ENCODE measurements at places on chromosomes 11 and 22.

- DNase-seq: no peak
Measured at GRCh38 chr11:117466966-117467365, 139.3 kb downstream of the CEP164 start.

- no peak for DNase-seq
Measured at GRCh38 chr11:2745511-2745910, 45.7 kb upstream of the KCNQ1OT1 start.

DNA sequence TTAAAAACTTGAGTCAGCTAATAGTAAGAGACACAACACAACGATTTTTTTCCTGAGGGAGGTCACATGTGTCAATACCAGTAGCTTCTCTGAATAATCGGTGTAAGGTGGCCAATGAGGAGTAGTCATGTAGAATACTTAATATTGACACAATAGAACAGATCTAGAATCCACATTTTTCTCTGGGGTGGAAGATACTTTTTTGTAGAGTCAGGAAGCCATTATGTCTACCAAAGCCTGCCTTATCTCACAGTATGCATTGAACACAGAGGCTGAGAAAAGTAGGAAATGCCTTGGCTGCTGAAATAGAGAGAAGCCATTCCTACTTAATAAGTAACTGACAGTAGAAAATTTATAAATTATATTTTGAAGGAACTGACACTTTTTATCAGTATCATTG, 725.0 kb downstream of the METTL15 start:
- DNase-seq: no peak

DNA sequence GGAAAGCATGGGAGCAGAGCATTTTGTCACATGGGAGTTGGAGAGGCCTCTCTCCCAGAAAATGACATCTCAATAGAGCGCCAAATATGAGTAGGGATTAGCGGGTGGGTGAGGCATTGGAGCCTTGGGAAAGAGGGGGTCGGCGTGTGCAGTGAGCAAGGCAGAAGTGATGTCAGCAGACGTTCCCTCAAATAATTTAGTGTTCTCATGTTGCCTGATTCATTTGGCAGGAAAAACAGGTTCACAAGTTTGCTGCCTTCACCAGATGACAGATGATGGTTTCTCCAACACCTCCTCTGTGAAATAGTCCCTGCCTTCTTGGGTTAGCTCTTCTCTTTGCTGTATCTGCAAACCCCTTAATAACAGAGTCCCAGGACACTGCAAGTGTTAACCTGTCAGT, 118.5 kb upstream of the ARHGAP20 start:
- no peak for DNase-seq

DNA sequence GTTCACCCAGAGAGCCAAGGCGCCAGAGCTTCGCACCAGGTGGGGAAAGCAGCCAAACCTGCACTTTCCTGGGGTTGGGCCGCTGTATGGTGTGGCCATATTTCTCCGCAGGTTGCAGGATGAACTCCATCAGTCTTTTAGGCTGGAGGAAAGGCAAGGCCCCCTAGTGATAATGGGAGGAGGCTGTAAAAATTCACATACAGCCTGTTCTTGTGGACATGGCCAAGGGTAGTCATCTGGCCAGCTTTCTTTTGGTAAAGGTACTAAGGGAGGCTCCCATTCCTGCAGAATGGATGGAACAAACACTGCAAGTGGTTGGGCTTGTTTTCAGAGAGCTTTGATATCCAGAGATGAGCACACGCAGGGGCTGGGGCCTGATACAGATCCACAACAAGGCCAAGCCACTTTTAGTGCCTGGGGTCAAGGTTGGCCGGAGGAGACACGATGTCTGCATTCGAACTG, 29.6 kb downstream of the C22orf31 start:
- DNase-seq: peak; percentile 37

DNA sequence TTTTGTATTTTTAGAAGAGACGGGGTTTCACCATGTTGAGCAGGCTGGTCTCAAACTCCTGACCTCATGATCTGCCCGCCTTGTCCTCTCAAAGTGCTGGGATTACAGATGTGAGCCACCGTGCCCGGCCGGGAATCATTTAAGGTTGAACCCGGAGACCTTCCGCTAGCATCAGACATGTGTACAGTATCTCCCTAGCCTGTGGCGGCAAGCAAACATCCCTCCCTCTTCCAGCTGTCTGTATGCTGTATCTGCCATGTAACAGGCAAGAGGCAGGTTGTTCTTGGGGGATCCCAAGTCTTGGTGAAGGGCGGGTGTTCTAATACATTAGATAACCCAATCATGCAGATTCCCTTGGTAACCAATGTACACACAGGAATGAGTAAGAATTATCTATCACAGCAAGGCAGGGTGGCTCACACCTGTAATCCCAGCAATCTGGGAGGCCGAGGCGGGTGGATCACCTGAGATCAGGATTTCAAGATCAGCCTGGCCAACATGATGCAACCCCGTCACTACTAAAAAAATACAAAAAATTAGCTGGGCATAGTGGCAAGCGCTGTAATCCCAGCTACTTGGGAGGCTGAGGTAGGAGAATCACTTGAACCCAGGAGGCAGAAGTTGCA, 58.1 kb upstream of the RBFOX2 start:
- DNase-seq: no peak

DNA sequence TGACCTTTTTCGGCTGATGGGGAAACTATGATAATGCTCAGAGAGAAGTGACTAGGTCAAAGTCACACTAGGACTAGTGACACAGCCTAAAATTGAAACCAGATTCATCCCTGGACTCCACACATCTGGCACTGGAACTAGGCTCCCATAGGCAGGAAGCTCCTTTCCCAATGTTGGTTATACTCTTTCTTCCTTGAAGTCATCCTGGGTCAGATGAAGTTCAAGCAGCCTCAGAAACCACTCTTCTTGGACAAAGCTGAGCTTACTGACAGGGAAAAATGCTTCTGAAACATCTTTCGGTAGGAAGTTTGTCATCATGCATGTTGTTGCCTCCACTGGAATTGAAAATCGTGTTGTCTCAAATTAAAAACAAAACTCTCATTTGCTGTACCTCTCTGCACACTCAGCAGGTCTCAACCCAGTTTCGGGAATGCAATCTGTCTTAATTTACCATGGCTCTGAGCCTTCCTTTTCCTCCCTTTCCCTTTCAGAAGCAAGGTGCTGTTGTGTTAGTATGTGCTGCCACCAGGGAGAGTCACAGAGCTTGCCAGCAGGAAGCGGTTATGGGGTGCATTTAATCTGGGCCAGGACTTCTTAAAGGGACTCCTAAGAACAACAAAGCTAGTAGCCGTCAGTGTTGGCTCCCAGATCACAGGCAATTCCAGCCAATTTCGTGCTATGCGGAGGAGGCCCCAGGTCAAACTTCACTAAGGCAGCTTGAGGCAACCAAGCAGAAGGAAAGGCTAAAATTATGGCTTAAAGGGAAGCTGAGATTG, 384.8 kb downstream of the TENM4 start:
- DNase-seq: peak; percentile 45

DNA sequence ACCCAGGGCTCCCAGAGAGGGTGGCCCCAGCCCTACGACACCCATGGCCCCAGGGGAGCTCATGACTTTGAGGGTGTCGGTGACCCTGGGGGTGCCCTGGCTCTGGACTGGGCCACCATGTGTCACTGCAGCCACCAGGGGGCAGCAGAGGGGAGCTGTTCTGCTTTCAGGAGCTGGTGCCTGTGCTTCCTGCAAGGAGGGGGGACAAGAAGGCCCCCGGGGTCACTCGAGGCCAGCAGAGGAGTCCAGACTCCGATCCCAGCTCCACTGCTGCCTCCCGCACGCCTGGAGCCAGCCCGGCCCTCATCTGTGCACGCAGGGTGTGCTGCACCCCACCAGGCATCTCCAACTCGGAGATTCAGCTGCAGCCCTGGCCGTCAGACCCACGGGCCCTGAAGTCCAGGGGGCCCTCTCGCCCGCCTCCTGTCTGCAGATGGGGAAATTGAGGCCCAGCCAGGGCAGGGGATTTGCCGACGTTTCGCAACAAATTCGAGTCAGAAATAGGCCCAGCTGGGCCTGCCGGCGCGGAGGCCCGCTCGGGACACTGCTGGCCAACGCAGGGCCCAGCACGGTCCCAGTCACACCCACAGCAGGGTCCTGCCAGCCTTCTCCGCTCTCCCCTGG, 29.5 kb upstream of the WNT7B start:
- peak; percentile 92 for DNase-seq

- DNase-seq: no peak
Measured at GRCh38 chr11:20097319-20098221, 62.7 kb downstream of the DBX1 start.

- no peak for DNase-seq
Measured at GRCh38 chr11:92682952-92683351, 286.5 kb upstream of the MTNR1B start.

DNA sequence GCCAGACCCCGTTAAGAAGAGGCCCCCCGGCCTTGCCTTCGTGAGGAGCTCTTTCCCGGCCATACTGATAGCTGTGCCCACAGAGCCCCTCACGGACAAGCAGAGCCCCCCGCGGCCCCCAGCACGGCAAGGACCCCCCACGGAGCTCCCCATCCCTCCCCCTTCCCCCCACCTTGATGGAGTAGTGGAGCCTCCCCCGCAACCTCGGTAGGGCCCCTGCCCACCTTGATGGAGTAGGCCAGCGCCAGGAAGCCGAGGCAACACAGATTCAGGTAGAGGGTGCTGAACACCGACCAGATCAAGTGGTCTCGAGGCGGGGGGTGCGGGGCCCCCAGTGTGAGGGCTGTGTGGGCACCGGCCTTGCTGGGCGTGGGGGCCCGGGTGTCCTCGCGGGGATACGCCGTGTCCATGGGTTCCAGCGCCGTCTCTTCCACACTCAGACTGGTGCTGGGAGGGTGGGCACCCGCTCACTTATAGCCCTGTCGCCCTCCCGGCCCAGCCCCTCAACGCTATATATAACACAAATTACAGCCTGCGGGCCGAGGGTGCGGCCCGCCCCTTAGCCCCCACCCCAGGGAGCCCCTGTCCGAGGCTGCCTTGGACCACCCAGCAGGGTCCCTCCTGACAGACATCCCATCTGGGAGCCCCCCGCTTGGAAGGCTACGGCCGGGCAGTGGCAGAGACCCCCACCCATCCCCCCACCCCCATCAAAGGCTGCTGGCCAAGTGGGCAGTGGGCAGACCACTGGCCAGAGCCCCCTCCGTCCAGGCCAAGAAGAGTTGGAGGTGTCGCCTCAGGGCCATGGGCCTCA, at the start of gene IFITM5:
Gene IFITM5, minus strand, starts transcription at position 446 of the 811 bp plus-strand sequence. Its CDS starts 36 bp downstream, at position 410.
- no peak for DNase-seq

DNA sequence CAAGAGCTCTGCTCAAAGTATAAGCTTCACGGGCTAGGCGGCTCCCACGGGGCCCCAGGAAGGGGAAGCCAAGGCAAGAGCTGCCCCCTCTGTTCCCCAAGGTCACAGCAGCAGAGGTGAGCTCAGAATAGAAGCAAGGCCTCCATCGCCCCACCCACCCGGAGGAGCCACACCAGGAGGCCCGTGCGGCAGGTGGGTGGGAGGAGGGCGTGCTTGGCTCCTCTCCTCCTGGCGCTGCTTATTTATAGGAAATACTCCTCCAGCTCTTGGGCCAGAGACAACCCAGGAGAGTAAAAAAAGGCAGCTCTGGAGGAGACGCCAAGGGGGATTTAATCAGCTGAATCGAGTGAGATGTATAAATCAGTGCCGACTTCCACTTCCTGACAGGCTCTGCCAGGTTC, 87.8 kb downstream of the FEZ1 start:
- no peak for DNase-seq

GRCh38 chr11:40819230-40819629, 640.2 kb downstream of the LRRC4C start:
- DNase-seq: peak; percentile 48

DNA sequence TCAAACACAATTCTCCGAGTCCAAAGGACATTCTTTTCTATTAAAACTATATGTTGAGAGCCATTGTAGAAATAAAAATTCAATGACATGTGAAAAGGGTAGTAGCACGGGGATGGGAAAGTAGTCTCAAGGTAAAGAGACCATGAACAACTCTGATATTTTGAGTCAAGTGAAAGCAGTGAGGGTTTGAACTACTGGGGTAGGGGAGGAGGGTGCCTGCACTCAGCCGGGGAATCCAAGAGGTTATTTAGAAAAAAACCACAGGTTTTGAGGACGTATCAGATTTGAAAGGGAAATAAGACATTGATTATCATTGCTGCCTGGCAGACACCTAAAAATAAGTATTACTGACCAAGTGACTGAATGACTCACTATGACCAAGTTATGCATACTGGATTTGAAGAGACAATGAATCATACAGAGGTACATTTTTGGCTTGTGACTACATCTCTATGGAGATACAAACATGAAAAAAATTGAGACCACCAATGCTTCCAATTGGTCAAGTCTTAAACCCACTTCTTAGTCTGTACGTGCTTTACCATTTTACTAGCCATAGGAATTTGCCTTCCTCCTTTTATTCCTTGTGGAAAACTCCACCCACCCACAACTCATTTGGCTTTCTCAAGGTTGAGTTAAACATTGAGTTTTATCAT, 2.2 kb upstream of the OR52H1 start:
- DNase-seq: no peak

DNA sequence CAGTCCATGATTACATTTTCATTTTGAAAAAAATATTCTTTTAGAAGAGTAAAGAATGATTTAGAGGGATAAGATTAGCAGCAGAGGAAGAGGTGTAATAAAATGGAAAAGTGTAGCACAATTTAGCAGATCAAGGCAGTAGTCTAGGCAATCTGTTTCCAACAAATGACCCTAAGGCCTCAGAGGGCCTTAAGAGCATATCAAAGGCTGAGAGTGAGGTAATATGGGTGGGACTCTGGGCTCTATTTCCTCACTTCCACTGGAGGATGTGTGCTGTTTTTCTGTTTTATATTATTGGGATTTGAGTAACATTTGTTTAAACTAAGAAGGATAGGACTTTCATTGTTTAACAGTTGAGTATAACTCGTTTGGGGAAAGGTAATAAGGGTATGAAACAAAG, 28.8 kb downstream of the CCDC81 start:
- no peak for DNase-seq

DNA sequence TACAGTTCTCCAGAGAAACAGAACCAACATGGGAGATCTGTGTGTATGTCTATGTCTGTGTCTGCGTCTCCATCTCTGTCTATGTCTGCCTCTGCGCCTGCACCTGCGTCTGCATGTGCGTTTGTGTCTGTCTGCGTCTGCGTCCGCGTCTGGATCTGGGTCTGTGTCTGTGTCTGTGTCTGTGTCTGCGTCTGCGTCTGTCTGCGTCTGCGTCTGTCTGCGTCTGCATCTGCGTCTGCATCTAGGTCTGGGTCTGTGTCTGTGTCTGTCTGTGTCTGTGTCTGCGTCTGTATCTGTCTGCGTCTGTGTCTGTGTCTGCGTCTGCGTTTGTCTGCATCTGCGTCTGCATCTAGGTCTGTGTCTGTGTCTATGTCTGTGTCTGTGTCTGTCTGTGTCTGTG, 88.4 kb upstream of the SLC22A12 start:
- DNase-seq: no peak

GRCh38 chr11:116579031-116579653, 193.6 kb downstream of the BUD13 start:
- peak; percentile 52 for DNase-seq
